ENCODE measurements at places on chromosomes 2 and 18. TPM values are rescaled to one million over a fixed set of nuclear protein-coding genes. Genes with fewer than 3 reads are reported as not detected.

DNA sequence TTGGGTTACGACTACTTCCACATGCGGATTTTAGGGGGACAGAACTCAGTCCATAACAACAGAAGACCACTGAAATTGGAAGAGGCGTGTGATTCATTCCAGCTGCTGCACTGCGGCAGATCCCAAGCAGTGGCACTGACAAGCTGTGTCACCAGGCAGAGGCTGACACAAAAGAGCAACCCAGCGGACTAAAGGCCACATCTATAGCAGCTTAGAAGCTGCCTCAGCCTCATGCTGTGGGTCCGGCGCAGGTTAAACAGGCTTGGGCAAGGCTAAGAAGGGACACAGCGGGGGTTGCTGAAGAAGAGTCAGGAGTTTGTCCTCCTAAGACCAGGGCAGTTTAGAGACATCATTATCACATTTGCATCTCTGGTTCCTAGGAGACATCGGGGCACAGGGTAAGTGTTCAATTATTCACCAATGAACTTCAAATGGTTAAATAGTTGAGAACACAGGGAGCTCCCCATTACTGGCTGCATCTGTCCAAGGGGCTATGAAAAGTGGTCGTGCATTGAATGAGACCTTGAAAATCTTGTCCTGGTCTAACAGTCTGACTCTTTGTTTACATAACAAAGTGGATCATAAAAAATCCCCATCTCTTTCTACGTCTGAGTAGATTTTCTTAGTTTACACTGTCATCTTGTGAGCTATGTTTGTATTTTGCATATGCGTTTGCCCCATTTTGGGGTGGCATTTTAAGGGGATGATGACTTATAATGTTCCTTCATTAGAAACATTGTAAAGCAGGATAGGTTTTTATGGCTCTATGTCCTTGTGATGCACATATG is 162.3 kb upstream of the TRIB2 start:
- H3K4me1 ChIP-seq = peaks cover 9% of the 10 kb centered on the region
- H3K27ac ChIP-seq = no peak overlapping the region
- no peaks in the 10 kb centered on the region for H3K36me3 ChIP-seq
- no peak overlapping the region for H3K4me3 ChIP-seq

- no peaks in the 10 kb centered on the region for H3K27me3 ChIP-seq
- H3K4me3 ChIP-seq = no peak overlapping the region
- H3K27ac ChIP-seq = no peak overlapping the region
- H3K36me3 ChIP-seq = no peaks in the 10 kb centered on the region
- no peak for DNase-seq
Observed at GRCh38 chr18:57798713-57799373, 4.3 kb downstream of the ATP8B1 start.

DNA sequence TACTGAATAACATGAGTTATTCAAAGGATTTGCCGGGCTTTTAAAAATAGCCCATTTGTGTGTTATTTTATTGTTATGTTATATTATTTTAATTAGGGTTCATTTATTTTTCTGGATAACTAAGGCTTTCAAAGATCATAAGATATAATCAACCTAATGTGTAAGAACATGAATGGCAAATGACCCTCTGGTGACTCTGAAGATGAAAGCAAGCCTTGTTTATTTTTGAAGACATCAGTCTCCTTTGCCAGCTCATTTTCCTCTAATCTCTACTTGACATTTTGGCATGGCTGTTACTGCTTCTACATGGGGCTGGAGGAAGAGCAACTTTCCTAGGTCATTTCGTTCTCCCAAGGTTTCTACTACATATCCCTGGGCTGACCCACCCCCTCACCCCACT is 10.6 kb downstream of the FAP start:
- no peak overlapping the region for H3K27ac ChIP-seq
- H3K36me3 ChIP-seq = no peaks in the 10 kb centered on the region

DNA sequence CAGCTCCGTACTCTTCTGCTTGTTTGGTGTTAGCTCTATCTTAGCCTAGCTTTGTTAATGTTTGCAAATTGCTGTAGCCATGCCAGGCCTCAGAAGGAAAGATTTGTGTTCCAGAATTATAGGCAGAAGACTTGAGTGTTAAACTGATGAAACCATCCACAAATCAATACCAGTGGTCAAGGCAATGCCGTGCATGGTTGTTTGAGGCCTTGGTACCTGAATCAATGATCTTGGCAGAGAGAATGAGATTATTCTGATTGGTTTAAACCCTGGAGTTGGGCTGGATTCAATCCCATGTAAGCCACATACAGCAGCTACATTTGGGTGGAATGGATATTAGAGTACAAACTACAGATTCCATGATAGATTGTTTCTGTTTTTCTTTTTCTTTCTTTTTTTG is 4.9 kb downstream of the HADHB start:
- H3K36me3 ChIP-seq = no peaks in the 10 kb centered on the region
- H3K4me3 ChIP-seq = no peak overlapping the region
- H3K27ac ChIP-seq = no peak overlapping the region
- H3K4me1 ChIP-seq = peaks cover 27% of the 10 kb centered on the region

GRCh38 chr2:111519071-111519470 is 364.9 kb downstream of the ANAPC1 start:
- DNase-seq = no peak
- H3K4me1 ChIP-seq = peaks cover 9% of the 10 kb centered on the region
- no peaks in the 10 kb centered on the region for H3K27me3 ChIP-seq
- H3K27ac ChIP-seq = no peak overlapping the region
- no peaks in the 10 kb centered on the region for H3K36me3 ChIP-seq
- no peak overlapping the region for H3K4me3 ChIP-seq

MAL gene
- 21.2 TPM for total RNA-seq

DNA sequence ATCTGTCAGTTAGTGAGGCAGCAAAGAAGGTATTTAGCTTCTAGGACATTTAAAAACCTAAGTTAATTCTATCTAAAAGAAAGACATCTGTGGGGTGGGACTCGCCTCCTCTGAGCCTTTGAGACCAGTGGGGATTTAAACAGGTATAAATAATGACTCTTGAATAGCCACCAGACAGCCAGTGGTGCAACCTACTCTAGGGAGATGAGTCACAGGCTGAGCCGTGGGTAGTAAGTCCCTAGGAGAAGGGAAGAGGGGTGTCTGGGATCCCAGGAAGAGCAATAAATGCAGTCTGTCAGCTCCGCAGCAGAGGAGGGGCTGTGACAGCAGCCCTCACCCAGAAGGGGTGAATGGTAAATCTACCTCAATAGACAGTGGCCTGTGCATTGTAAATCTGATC is 43.1 kb upstream of the GALNT3 start:
- no peak overlapping the region for H3K27ac ChIP-seq
- DNase-seq = no peak
- H3K36me3 ChIP-seq = no peaks in the 10 kb centered on the region
- H3K27me3 ChIP-seq = no peaks in the 10 kb centered on the region
- no peaks in the 10 kb centered on the region for H3K4me1 ChIP-seq

RNF125 gene
- 6.5 TPM for total RNA-seq

DNA sequence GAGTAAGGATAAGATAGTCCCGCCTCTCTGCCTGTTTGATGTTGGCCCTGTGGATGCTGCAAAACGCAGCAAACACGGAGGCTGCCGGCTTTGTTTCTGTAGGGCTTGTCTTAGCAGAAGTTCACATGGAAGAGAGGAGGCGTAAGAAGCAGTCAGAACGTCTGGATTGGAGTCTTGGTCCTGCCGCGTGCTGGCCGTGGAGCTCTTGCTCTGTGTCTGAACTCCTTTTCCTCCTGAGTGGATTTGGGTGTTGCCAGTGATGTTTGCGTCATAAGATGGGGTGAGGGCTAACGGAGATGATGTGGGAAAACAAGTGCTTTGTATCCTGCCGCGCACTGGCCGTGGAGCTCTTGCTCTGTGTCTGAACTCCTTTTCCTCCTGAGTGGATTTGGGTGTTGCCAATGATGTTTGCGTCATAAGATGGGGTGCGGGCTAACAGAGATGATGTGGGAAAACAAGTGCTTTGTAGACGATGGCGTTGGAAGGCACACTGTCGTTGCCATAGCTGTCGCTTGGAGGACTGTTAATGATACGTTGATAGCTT is 240.9 kb downstream of the AGAP1 start:
- no peak overlapping the region for H3K27ac ChIP-seq
- no peaks in the 10 kb centered on the region for H3K27me3 ChIP-seq

DNA sequence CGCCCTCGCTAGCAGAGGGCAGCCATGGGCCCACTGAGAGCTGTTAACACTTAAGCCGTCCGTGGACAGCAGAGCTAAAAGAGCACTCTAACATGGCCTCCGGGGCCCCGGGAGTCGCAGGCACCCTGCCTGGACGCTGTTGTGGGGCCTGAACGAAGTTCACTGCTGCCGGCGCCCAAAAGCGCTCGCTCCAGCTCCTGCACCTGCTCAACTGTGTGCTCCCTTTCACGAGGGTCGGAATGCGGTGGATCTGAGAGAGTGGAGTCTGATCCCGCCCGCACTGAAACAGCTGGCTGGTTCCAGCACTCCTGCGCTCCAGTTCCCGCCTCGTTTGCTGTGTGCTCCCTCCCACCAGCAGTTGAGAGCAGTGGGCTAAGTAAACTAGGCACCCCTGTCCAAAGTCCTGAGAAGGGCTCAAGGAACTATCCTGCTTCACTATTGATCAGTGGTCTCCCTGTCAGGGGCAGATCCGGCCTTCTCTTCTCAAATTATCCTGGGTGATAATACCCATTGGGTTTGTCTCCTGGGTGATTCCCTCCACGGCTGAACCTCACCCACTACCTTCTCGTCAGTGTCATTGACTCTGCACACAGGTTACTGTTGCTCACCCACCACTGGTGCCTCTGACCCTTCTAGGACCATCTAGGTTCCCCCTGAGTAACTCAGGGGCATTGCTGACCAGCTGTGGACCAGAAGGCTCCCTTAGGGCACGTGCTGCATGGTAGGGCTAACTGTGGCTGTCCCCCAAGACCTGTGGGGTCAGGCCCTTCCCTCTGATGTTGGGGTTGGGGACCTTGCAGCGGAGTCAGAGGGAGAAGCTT is 23.5 kb downstream of the B3GNT7 start:
- H3K4me3 ChIP-seq = no peak overlapping the region
- H3K27me3 ChIP-seq = no peaks in the 10 kb centered on the region
- no peak for DNase-seq
- H3K27ac ChIP-seq = no peak overlapping the region
- no peaks in the 10 kb centered on the region for H3K4me1 ChIP-seq

ATG4B gene
- total RNA-seq = 72.0 TPM

DNA sequence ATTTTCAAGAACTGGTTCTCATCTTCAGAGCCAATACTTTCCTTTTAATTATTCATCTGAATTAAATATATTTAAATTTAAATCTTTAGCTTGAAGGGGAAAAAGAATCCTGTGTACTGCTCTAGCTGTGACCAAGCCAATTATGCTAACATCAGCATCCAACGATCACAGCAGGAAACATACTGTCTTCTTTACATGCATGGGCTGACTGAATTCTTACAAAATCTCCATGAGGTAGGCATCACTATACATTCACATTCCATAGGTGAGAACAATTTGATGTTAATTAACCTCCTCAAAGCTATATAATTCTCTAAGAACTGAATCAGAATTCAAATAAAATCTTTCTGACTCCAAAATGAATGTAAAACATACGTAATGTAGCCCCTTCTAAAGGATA is 118.8 kb upstream of the MAP2 start:
- no peak for DNase-seq
- no peaks in the 10 kb centered on the region for H3K4me1 ChIP-seq
- no peak overlapping the region for H3K27ac ChIP-seq
- H3K27me3 ChIP-seq = no peaks in the 10 kb centered on the region

NFATC1 gene
- 16.6 TPM for total RNA-seq

DNA sequence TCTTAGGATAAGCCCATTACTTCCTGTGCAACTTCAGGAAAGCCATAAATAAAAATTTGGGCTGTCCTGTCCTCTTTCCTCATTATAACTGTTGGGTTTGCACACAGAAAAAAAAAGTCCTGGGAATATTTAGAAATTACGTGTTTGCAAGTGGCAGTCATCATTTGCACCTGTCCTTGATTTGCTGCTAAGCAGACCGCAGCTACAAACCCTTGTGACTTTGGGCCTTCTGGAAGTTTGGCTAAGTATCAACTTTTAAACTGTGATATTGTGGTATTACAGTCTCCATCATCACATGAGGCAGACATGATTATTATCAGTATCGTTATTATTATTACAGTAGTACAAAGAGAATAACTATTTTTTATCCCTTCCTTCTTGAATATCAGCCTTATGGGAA is 260.7 kb upstream of the SESTD1 start:
- no peak overlapping the region for H3K4me3 ChIP-seq
- H3K27me3 ChIP-seq = no peaks in the 10 kb centered on the region
- no peak for DNase-seq
